Stimulated activated CD4-positive, alpha-beta T cell treated with anti-CD3 and anti-CD28 coated beads, TNF-alpha, amount 100 ng/mL, for 4 hours (primary cell): ENCODE measurements at places on chromosomes 16 and 17.

DNA sequence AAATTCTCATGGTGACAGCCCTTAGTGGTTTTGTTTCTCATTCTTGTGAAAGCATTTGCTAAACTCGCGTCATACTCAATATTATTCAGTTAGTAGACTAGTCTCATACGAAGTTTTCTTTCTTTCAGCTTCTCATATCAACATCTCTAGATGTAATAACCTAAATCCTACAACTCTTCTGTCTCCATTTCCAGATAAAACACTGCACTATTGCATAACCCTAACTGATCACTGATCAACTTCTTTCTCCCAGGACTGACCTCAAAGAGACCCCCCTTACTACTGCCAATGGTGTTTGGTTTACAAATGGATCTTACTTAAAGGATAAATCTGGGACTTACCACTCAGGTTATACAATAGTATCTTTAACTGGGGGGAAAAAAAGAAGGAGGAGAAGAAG, 36.3 kb upstream of the TEKT1 start:
- no peak for DNase-seq

- DNase-seq, result no peak
Observed at GRCh38 chr17:41322903-41323895, 7.7 kb upstream of the KRTAP17-1 start.

DNA sequence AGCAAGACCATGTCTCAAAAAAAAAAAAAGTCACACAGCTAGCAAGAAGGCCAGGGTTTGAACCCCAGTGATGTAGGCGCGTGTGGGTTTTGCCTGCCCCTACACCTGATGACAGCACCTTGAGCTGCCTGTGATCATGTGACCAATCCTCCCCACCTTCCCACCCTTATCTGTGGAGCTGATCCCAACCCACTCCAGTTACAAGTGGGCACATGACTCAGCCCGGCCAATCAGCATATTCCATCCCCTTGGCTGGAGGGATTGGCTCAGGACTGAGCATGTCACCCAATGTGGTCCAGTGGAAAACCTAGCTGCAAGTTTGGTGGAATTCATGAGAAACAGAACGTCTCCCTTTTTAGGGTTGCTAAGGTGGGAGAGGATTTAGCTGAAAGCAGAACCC, 6.6 kb downstream of the TMEM114 start:
- DNase-seq, result no peak

GRCh38 chr16:55401046-55401445, 77.0 kb downstream of the IRX6 start:
- no peak for DNase-seq

GRCh38 chr17:4509401-4509800, 10.7 kb downstream of the SPNS2 start:
- DNase-seq, result no peak

- DNase-seq, result no peak
Observed at GRCh38 chr17:1979182-1979985, 45.8 kb downstream of the RTN4RL1 start.

- no peak for DNase-seq
Observed at GRCh38 chr17:59366773-59367656, 35.6 kb downstream of the YPEL2 start.

DNA sequence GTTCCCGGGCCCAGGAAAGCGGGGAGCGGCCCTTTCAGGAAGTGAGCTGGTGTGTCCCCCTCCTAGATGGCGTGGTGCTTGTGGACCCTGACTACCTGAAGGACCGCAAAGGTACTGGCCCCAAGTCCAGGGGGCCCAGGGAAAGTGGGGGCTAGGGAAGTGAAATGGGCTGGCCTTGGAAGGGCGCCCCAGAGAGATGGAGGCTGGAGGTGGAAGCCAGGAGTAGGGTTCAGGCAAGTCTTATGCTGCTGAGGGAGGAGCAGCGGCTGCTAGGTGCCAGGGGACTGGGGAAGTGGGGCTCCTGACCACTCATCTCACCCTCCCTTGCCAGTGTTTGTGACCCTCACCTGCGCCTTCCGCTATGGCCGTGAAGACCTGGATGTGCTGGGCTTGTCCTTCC, 5.6 kb downstream of the ARRB2 start:
- DNase-seq, result no peak
